ENCODE measurements at places on chromosomes 11 and 22.
A peak's percentile ranks its signal among the peaks of the same experiment; 100 is the strongest.

- no peak for DNase-seq
These were observed 672 bp downstream of the RTL6 start for GRCh38 chr22:44497218-44497904.

DNA sequence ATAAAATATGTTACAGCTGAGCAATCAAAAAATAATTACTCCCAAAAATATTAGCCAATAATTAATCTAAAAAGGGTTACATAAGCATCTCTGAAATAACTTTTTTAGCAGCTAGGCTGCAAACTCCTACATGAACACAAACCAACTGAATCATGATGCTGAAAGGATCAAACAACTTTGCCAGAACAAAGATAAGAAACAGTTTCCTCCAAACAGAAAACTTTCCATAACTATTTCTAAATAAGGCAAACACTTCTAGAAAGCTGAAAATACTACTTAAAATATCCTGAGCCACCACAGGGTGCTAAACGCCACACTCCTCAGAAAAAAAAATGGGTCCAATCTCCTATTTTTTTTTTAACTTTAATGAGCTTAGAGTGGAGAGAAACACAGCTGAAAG lies 68.6 kb upstream of the ARHGAP32 start:
- DNase-seq = no peak

- DNase-seq = no peak
These were observed 35.0 kb upstream of the RASD2 start for GRCh38 chr22:35505399-35506258.

GRCh38 chr11:88292171-88292843 lies 45.2 kb downstream of the CTSC start:
- DNase-seq = no peak

- no peak for DNase-seq
These were observed 55.7 kb downstream of the FAM168A start for GRCh38 chr11:73542175-73542574.

- no peak for DNase-seq
These were observed 64.6 kb downstream of the CLPB start for GRCh38 chr11:72369743-72370142.

GRCh38 chr22:19970479-19971275 lies 29.1 kb upstream of the TXNRD2 start:
- DNase-seq = peak; percentile 70

DNA sequence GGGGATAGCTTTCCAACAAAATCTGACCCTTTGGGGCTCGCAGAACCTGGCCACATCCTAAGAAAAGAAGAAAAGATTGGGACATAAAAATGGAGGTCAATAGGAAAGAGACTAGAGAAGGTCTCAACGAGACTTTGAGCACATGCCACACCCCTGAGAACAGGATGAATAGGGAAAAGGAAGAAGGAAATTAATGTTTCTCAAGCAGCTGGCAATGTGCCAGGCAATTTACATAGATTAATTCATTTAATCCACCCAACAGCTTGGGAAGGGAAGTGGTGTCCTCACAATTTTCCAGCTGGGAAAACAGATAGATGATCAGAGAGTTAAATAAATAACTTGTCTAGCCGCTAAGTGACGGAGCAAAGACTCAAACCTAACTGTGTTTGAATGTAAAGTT lies 50.7 kb downstream of the PAMR1 start:
- no peak for DNase-seq

DNA sequence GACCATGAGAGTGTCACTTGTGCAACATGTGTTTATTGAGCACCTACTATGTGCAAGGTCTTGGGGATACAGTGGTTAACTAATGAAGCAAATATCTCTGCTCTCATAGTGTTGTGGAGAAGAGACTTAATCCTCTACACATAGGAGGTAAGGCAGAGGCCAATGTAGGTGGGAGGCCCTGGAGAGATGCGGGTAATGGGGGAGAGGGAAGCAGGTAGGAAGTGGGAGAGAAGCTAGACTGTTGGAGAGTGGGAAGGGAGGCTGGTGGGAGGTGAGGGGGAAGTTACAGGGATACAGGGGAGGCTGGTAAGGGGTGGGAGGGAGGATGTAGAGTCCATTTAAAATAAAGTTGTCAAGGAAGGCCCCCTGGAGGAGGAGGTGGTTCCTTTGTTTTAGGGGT lies 240.0 kb downstream of the MIAT start:
- no peak for DNase-seq

DNA sequence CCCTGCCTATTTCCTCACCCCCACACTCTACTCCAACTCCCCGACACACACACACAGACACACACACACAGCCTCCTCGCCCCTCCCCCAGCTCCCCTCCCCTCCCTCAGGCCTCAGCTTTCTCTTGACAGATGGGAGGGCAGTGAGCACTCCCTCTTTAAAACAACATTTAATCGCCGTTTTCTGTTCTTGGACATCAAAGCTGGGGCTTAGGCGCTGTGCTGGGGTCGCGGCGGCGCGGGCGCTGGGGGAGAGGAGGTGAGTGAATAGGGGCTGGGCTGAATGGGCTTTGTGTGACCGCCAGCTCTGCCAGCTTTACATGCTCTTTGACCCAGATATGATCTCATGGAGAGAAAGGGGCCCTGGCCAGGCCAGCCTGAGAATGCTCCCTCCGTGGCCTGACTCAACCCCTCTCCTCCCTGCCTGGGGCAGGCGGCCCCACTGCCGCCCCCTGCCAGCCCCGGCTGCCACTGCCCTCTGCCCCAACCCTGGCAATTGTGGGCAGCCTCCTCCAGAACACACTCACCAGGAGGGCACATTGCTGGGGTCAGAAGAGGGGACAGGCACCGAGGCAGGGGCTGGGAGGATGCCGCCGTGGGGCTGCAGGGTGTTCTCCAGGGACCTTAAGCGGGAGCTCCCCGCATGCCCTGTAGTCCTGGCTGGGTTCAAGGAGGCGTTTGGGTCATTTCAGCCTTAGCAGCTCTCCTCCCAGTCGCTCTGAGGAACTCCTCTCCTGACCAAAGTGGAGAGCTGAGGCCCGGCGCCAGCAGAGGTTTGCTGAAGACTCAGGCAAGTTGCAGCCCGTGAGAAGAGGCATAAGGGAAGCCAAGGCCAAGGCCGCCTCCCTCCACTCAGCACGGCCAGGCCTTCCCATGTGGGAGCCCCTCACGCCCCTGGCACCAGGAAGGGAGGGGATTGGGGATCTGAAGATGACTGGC lies 38.3 kb upstream of the NNMT start:
- no peak for DNase-seq

GRCh38 chr11:101126551-101127196 lies 2.9 kb downstream of the PGR start:
- DNase-seq = no peak

- DNase-seq = no peak
These were observed 18.8 kb upstream of the PRSS23 start for GRCh38 chr11:86781546-86781945.

- DNase-seq = no peak
These were observed 140.6 kb upstream of the RASSF10 start for GRCh38 chr11:12868315-12869073.

DNA sequence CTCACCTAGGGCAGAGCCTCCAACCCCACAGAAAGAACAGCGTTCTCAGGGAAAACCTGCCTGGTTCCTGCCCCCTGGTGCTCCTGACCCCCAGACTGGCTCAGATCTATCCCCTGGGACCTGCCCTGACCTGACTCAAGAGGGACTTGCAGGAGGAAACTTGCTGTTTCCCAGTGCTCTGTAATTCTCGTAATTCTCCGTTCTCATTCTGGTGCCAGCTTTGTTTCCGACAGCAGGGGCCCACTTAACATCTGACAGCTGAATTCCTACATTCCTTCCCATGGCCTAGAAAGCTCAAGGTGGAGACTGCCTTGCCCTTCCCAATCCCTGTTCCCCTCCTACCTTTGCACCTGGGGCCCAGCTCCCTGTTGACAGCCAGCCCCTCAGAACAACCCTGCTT lies 12.5 kb upstream of the CSF2RB start:
- no peak for DNase-seq

DNA sequence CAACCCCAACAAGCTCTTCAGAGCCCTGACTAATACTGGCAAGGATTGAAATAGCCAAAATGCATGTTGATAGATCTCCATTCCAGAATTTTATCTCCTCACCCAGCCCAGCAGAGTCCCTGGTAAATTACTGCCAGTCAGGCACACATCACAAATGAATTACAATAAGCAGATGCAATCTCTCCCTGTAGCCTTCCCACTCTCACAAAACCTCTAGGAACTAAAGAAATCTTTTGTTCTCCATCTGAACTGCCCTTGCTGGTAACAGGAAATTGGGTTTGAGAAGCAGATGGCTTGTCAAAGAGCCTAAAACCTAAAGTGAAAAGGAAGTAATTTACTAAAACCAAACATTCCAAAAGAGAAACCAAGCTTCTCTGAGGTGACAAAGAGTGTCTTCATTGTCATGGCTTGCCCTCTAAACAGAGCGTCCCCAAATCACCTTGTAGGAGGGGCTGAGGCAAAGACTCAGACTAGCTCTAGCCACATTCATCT lies 59.5 kb downstream of the FAM168A start:
- no peak for DNase-seq

DNA sequence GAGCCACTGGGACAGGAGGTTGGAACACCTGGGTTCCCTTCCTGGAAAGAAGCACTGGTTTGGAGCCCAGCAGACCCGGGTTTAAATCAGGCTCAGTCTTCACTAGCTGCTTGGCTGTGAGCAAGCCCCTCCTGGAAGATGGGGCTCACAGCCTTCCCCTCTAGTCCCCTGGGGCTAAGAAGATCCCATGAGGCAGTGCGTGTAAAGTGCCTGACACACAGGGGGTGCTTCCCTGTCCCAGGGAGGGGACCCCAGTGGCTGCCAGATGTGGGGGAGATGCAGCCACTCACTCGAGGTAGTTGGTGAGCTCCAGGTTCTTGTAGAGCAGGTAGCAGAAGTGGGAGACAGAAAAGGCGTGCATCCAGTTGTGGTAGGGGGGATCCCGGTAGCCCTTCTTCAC lies 93.2 kb downstream of the PDE2A start:
- DNase-seq = no peak

DNA sequence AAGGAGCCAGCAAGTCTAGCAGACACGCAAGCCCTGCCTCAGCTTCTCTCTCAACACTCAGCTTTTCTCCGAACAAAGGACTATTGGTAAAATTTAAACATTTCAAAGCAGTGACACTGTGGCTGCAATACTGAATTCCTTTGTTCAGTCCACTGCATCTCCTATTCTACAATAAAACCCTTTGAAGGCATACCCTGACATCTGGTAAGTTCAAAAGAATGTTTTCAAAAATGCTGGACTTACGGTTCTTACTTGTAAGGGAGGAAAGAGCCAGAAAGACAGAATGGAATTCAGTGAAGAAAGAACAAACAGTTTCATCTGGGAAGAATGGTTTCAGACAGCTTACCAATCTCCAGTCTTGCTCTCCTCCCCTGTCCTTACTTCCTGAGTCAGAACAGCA lies 12.7 kb upstream of the OR8K1 start:
- no peak for DNase-seq

- no peak for DNase-seq
These were observed 1.7 kb downstream of the DRD4 start for GRCh38 chr11:638631-639331.

- no peak for DNase-seq
These were observed 2302.2 kb upstream of the RAG2 start for GRCh38 chr11:38900211-38900610.
